ENCODE measurements at places on chromosomes 16 and 17.

- no peak for DNase-seq
Observed at GRCh38 chr17:80803451-80804428, 187.9 kb upstream of the CHMP6 start.

- no peak for DNase-seq
Observed at GRCh38 chr17:81492706-81493105, 19.9 kb downstream of the ACTG1 start.

DNA sequence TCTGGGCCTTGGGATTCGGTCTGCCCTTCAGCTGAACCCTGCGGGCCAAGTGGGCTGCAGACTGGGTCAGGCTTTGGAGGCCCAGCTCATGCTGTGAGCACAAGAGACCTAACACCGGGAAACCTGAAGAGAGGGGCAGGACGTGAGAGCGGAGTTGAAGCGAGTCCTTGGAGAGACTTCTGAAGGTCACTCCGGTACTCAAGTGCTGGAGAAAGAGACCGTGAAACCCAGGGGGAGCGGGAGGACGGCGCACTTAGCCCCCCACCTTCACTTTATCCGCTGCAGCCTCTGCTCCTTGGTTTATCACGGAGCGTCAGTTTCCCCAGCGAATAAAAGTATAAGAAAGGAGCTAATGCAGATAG, 361 bp downstream of the UQCRC2 start:
- DNase-seq: no peak

DNA sequence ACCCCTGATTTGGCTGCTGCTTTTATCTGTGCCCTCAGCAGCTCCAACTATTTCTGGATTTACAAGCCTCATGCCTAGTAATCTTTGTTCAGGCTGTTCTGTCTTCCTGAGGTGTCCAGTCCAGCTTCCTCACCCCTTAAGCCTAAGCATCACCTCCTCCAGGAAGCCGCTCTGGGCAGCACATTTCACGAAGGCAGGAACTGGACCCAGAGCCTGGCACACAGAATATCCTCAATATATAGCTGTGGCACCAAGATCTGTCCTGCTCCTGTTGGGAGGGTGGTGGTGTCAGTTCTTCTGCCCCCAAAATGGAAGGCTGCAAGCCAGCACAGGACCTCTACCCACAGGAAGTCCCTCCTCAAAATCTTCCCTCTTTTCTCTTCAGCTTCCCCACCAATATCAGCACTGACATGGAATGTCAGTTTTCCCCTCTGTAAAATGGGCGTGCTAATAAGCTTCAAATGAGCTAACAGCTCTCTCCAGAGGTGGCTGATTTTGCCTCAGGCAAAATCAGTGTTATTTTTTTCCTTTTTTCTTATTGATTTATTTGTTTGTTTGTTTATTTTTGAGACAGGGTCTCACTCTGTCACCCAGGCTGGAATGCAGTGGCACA, 6.9 kb upstream of the NEUROD2 start:
- no peak for DNase-seq

DNA sequence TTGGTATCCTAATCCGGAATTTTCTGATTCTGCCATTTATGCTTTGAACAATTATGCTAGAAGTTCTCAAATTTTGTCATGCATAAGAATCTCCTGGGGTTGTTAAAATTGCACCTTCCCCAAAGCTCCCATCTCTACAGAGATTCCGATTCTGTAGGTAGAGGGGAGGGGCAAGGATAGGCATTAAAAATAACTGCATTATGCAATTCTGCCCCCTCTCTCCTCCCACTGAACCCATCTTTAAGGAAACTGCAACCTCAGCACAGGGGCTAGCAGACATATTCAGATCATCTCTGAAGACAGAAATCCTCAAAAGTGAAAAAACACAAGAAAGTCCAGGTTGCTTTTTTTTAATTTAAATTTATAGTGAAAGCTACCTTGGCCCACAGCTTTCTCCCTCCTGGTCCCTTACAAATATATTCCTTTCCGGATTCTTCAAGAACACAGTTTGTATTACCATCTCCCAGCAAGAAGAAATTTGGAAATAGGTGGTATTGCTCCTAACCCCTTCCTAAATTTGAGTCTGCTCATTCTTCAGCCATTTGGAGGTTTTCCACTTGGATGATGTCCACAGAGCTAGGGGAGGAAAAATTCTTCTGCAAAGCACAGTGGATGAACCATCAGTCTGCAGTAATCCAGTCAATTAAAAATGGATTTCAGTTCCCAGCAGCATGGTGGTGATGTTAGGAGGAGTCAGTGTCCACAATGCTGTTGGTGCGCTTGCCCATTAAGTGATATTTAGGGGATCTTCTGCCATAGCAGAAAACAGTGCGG, 67.7 kb downstream of the RBFOX1 start:
- no peak for DNase-seq

- no peak for DNase-seq
Observed at GRCh38 chr17:17343896-17344506, 40.8 kb downstream of the NT5M start.

- peak; percentile 26 for DNase-seq
Observed at GRCh38 chr17:45307290-45308015, 9.4 kb downstream of the MAP3K14 start.

DNA sequence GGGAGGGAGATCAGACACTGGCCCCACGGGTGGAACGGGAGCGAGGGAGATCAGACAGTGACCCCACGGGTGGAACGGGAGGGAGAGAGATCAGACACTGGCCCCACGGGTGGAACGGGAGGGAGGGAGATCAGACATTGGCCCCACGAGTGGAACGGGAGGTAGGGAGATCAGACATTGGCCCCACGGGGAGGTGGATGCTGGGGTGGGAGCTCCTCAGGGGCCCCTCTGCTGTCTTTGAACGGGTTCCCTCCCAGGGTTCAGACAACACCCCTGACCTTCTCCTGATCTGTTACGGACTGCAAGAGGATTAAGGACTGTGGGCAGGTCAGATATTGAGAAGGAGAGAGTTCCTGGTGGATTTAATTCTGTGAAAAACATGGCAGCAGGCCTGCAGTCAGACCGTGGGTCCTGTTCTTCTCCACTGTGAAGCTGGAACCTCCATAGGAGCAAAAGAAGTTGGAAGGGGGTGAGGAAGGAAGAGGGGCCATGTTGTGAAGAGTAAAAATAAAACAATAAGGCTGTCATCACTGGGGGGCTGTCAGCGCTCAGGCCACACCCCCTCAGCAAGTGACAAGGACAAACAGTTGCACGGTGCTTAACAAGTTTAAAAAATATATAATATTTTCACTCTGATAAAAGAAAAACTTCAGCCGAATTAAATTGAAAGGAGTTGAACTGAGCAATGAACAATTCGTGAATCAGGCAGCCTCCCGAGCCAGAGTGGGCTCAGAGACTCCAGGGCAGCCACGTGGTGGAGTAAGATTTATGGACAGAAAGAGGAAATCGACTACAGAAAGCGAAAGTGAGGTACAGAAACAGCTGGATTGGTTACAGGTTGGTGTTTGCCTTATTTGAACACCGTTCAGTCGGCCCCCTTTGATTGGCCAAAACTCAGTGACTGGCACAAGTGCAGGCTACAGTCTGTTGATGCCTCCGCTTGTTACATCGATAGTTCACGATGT, 348.7 kb upstream of the TNRC6C start:
- peak; percentile 24 for DNase-seq

DNA sequence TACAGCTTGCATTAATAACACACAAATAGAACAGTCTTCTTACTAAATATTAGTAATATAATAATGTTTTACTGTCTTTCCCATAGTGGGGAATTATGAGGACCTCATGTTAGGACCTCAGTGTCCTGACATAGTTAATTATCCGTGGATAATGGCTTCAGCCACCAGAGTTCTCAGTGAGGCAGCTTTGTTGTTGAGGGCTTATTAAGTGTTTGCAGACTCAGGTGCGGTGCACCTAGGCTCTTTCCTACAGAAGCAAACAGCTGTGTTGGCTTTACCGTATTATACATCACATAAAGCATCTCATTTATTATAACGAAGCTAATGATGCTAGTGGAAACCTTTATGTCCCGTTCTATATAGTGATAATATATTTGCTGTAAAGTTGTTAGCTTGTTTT, 246.7 kb downstream of the FTO start:
- no peak for DNase-seq

- no peak for DNase-seq
Observed at GRCh38 chr16:68548947-68549346, 9.9 kb downstream of the ZFP90 start.

DNA sequence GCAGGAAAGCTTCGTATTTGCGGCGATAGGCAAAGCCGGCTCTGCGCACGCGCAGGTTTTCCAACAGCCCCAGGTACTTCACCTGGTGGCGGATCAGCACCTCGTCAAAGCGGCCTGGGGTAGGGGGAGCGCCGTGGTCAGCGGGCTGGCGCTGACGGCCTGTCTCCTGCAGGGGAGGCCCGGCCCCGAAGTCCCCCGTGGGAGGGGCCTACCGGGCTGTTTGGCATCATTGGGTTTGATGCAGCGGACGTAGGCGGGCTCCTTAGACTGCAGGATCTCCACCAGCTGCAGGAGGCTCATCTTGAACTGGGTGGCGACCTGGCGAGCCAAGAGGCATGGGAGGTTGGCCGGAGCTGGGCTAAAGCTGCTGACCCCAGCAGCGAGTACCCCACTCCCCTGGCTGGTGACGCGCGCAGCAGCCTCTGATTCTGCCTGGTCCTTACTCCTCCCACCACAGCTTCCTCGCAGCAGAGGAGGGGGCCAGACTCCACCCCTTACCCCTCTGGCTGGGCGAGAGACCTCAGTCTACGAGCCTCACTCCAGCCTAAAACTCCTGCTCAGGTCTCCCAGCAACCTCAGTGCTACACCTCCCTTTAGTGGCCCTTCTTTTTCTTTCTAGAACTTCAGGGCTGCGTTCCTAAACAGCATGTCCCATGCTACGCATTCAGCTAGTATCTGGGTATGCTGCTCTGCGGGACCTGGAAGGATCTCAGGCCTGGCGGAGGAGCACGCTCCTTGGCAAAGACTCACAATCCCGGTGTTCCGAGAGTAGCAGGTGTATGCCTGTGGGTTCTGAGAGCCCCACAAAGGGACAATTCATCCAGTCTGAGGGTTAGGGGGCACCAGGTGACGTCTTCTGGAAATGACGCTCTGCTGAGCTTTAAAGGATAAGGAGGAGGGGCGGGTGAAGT, 16.1 kb upstream of the CRK start:
- DNase-seq: no peak

DNA sequence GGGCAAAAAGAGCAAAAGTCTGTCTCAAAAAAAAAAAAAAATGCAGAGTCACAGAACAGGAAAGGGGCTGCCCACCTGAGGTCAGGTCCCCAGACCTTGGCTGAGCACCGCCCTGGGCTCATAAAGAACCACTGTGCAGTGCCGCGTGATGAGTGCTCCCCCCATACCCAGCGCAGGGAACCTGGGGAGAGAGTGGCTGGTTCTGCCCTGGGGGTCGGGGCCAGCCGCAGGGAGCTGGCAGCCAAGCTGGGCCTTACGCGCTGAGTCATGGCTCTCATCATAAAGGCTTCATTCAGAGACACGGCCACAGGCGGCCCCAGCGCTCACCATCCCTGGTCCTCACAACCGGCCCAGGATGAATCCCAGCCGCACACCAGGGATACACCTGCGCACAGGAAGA, 80.7 kb downstream of the RAB11FIP4 start:
- DNase-seq: no peak

GRCh38 chr16:83669456-83669855, 138.3 kb upstream of the HSBP1 start:
- DNase-seq: no peak

GRCh38 chr17:56890906-56891674, 22.8 kb downstream of the TRIM25 start:
- DNase-seq: no peak

DNA sequence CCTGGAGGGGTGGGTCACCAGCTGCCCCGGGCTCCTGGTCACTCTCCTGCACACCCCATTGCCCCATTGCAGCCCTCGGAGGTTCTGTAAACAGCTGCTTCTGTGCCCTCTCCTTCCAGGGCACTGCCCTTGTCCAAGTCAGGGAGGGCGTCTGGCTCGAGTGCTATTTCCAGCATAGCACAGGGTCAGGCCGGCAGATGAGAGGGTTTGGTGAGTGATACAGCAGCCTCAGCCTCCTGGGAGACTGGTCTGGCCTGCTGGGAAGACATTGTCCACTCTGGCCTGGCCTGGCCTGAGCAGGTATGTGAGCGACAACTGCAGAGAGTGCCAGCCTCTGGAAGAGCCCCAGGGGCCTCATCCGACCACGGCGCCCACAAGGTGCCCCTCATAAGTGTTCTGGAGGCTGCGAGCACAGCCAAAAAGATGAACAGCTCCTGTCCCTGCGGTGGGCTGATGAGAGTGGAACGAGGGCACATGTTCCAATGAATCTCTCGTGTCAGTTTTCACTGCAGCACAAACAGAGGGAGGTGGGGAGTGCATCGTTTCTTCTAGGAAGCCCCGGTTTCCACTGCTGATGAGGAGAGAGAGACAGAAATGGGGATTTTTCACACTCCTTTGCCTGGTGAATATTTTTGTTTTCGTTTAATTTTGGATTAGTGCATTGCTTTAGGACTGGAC, 105.8 kb upstream of the SDK2 start:
- DNase-seq: no peak

DNA sequence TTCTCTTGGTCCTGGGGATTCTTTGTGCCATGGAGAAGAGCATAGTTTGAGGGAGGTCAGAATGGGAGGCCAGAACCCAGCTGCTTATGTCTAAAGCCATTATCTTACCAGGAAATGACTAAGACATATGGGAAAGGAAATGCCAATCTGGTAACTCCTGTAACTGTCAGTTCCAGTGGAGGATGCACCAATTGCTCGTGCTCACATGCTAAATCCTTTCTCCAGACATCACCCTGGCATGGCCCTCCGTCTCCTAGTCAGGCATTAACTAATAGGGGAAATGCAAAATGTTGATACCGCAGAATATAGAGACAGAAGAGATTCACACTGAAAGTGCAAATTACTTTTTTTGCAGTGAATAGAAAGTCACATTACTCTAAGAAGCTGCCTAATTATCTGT, 255.6 kb upstream of the HSBP1 start:
- no peak for DNase-seq

DNA sequence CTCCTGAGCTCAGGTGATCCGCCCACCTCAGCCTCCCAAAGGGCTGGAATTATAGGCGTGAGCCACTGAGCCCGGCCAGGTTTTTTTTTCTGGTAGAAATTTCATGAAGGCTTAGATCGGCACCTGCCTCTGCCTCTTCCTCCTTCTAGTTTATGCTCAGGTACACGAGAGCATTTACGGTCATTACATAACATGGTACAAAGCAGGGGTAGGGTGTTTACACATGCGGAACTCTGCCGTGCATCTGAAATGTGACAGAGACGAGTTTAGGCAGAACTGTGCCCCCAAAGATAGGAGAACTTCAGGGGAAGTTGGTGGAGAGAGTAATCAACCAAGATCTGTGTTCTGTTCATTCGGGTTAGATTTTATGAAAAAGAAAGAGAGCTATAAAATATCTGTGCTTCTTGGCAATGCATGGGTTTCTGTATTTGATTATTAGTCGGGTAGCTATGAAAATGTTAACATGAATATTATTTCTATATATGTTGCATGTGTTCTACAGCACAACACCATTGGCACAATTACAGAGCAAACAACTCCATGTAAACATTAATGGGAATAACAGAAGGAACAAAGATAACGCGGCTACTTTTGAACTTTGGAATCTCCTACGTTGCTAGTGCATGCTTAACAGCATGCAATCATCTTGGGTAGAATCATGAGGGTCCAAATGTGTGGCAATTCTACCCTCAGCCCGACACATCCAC, 23.5 kb upstream of the MAP2K6 start:
- no peak for DNase-seq

GRCh38 chr17:75762513-75763268, 2.3 kb downstream of the GALK1 start:
- DNase-seq: no peak
